ENCODE measurements at places on chromosomes 7 and 10.

GRCh38 chr10:31754803-31755624, 173.6 kb downstream of the ARHGAP12 start:
- DNase-seq = no peak

- DNase-seq = peak; percentile 61
Observed at GRCh38 chr10:69449841-69450240, 1.4 kb upstream of the TSPAN15 start.

GRCh38 chr7:130793855-130794618, 60.0 kb upstream of the KLF14 start:
- DNase-seq = no peak

GRCh38 chr10:70302292-70302691, 18.5 kb upstream of the NPFFR1 start:
- DNase-seq = no peak

GRCh38 chr7:111753968-111754367, 191.7 kb upstream of the IMMP2L start:
- DNase-seq = no peak

GRCh38 chr10:69451784-69452251, 553 bp downstream of the TSPAN15 start:
- peak; percentile 14 for DNase-seq

Data from activated CD4-positive, alpha-beta T cell treated with anti-CD3 and anti-CD28 coated beads, Interleukin-2, amount 10 ng/mL, durations not matched to agents 7 days and 5 days (primary cell).